ENCODE measurements at places on chromosomes 7 and 10.

- no peak for DNase-seq
Observed at GRCh38 chr10:48282829-48283228, 8.3 kb upstream of the FRMPD2 start.

GRCh38 chr7:17787257-17787656 is 153.0 kb downstream of the SNX13 start:
- DNase-seq, result no peak

DNA sequence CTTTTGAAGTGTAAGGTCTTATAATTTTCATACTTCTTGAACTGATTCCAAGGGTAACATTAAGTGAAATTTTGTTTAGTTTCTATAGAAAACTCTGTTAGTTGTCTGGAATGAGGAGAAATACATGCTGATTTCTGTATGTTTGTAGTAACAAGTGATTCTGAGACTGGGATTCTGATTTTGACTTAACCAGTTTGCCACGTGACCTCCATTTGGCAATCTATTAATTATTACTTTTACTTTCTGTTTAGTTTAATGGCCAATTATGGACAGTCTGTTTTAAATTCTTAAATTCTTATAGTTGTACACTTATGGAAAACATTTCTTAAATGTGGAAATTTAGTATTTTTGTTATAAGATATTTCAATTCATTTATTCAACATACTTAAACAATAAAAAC is 163.1 kb downstream of the ADK start:
- no peak for DNase-seq

- DNase-seq, result peak; percentile 74
Observed at GRCh38 chr10:104350127-104350635, 3.5 kb upstream of the CFAP58 start.

DNA sequence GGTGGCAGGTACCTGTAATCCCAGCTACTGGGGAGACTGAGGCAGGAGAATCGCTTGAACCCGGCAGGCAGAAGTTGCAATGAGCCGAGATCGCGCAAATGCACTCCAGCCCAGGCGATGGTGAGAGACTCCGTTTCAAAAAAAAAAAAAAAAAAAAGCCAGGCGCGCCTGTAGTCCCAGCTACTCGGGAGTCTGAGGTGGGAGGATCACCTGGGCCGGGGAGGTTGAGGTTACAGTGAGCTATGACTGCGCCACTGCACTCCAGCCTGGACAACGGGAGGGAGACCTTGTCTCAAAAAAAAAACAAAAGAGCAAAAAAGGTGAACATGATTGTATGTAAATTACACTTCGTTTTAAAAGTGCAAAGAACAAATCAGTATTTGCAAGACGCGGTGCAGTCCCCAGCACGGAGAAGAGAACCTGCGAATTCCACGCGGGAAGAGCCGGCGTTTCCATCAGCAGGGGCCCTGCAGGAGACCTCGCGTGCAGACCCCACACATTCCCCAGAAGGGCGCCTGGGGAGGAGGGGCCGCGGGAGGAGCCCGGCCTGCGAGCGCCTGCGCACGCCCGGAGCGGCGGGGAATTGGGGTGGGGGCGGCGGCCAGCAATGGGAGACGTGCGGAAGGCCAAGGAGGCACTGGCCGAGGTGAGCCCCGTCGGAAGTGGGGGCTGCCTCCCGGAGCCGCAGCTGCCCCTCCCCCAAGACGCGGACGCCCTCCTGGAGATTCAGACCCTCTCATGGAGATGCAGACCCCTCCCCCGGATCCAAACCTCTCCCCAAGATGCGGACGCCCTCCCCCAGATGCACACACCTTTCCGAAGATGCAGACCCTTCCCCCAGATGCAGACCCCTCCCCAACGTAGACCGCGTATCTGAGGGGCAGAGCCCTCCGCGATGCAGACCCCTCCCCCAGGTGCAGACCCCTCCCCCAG is 16.7 kb upstream of the SUN1 start:
- DNase-seq, result no peak

DNA sequence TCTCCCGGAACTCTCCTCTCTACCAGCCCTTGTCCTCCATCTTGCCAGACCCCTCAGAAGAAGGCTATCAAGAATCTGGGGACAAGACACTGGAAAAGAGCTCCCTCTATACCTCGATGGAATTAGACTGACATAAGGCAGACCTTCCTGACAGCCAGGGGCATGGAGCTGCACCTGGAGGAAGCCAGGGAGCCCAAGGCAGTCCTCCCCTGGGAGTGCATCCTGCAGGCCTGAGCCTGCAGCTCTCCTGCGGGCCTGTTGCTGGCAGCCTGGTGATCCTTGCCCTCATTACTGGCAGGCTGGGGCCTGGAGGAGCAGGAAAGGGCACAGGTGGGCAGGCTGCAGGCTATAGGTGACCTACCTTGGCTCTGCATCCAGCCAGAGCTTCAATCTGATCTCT is 323.4 kb downstream of the GRID1 start:
- no peak for DNase-seq

DNA sequence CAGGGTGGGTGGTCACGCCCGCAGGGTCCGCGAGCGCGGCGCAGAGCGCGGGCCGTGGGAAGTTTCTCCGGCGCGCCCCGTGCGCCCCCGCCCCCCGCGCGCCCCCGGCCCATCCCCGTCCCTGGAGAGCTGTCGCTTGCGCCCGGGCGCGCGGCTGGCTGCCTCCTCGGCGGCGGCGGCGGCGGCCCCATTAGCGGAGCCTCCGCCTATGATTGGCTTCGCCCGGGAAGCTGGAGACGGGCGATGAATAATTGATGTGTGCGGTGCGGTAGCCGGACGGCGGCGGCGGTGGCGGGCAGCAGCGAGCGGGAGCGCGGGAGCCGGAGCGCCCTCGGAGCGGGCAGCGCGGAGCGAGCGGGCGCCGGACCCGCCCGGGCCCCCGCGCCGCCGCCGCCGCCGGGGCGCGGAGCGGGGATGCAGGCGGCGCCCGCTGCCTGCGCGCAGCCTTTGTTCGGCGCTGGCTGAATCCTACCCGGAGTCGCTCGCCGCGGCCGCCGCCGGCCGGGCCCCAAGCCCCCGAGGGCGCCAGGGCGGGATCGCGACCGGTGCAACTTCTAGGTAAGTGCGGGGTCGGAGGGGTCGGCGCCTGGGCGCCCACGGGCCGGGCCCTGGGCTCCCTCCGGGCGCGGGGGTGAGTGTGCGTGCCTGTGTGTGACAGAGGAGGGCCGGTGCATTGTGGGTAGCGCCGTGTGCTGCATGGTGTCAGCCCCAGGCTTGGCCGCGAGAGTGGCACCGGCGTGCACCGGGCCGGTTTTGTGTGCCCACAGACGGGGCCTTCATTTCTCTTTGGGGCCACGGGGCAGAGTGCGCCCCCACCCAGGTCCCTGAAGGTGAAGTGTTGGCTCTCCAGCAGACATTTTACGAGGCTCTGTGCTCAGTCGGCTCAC is 103.8 kb upstream of the PPIF start:
- no peak for DNase-seq

DNA sequence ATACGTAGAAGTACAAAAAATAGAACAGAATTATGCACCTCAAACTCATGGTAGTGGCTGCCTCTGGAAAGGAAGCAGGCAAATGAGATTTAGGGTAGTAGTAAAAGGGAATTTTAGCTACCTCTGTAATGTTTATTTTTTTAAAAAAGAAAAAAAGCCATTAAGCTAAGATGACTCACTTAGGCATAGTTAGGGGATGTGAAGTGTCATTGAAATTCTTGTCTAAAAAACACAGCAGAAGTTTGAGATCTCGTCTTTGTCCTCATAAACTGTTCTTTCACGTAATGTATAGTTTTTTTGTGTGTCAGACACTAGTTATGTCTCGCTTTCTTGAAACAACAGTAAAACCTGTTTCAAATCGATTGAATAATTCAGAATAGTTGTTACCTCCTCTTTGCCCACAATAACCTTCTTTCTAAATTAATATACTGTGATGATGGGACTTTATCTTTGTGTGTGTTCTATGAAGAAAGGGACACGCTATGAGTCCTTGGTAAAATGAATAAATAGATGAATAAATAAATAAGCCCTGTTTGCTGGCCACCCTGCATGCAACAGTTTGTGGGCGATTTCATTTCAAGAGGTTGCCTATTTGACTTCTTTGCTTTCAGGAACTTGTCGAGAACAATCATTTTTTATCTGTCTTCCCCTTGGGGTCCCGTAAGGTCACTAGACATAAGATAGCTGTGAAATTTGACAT is 14.5 kb upstream of the FBXW4 start:
- DNase-seq, result no peak

- DNase-seq, result no peak
Observed at GRCh38 chr7:36284456-36285090, 105.1 kb upstream of the ANLN start.

DNA sequence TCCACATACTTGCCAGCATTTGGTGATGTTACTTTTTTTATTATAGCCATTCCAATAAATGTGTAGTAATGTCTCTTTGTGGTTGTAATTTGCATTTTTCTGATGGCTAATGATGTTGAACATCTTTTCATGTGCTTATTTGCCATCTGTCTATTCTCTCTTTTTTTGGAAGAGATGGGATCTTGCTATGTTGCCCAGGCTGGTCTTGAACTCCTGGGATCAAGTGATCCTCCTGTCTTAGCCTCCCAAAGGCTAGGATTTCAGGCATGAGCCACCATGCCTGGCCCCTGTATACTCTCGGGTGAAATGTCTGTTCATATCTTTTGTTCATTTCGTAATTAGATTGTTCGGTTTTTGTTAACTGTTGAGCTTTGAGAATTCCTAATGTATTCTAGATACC is 3.4 kb downstream of the OGDH start:
- no peak for DNase-seq

DNA sequence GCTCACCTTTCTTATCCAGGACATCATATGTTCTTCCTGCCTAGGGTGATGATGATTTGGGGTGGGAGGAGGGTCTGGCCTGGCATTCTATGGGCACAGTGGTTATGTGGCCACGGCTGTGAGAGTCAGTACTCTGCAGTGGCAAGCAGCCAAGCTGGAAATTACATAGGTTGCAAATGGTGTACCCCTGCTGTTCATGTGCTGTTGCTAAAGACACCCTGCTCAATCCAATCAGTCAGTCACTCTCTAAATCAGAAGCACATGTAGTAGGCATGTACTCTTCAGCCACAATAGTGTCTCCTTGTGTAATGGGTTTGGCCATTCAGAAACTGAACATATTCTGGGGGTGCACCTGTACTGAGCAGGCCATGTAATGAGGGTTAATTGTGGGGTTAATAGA is 449.1 kb upstream of the ANKRD30A start:
- DNase-seq, result no peak
